ENCODE measurements at places on chromosomes 13 and 19.

- DNase-seq = no peak
Measured at GRCh38 chr13:73079359-73079758, 20.6 kb downstream of the KLF5 start.

GRCh38 chr13:43274881-43275280 lies 251.5 kb downstream of the DNAJC15 start:
- no peak for DNase-seq

DNA sequence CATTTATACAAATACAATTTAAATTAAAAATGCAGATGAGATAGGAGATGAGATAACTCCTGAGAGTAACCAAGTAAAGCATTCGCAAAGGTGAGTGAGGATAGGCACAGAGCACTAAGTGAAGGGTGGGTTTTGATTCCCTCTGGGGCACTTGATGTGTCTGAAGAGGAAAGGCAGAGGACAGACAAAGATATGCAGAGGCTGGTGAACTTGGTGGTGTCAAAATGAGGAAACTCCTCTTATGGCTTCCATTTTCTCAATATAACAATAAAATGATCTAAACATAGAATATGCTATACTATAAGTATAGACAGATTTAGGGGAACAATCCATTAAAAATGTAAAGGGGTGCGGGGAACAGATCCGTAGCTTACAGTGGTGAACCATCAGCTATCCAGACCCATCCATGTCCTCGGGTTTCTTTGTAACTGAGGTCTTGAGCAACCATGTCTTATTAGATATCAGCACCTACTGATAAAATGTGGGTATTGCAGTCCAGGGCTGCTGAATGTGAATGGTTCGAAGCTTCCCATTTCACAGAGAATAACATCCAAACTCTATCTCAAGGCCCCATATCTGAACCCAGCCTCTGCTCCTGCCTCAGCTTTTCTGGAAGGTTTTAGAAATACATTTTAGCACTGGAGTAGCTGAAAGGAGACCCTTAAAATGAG lies 73.9 kb upstream of the SLC10A2 start:
- DNase-seq = peak; percentile 22

DNA sequence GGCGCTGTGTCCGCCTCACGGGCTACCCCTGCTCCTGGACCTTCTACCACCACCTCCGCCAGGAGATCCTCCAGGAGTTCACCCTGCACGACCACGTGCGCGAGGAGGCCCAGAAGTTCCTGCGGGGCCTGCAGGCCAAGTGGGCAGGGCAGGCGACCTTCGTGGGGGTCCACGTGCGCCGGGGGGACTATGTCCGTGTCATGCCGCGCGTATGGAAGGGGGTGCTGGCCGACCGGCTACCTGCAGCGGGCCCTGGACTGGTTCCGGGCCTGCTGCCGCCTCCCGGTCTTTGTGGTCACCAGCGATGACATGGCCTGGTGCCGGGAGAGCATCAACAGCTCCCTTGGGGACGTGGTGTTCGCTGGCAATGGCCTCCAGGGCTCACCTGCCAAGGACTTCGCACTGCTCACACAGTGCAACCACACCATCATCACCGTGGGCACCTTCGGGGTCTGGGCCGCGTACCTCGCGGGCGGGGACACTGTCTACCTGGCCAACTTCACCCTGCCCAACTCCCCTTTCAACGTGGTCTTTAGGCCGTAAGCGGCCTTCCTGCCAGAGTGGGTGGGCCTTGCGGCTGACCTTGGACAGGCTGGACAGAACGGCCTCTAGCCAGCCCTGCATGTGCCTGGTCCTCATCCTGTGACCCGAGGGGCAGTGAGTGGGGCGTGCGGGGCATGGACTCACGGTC lies 7.8 kb upstream of the NTN5 start:
- no peak for DNase-seq

- DNase-seq = no peak
Measured at GRCh38 chr19:39754971-39755370, 17.1 kb upstream of the CLC start.

- no peak for DNase-seq
Measured at GRCh38 chr19:39192846-39193245, 3.9 kb upstream of the NCCRP1 start.

- DNase-seq = no peak
Measured at GRCh38 chr13:62643007-62643483, 1227.4 kb upstream of the PCDH20 start.

DNA sequence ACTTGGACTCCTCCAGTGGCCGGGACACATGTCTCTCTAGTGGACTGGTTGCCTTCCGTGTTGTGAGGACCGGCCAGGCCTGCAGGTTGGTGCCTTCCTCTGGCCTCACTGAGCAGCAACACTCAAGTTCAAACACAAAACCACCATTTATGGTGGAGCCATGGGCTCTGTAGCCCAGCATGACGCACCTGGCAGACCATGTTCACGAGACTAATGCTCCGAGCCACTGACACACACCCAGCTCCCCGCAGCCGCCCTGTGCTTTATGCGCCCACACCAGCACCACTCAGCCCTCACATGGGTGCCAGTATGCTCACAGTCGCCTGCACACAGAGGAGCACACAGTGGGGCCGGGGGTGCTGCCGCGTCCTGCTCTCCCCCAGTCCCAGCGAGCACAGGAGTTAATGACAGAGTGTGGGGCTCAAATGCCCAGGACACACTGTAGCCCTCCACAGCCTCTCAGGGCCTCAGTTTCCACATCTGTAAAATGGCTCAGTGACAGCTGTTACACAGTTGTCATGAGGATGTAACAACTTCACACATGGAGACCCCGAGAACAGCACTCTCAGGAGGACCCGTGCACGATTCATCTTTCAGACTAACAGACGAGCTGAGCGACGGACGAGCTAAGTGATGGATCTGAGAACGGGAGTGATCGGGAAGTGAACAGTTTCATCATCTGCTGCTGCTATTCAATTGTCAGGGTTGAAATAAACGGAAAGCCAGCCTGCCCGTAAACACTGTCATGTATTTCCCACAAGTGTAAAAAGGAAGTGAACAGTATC lies 7.8 kb downstream of the GAS6 start:
- DNase-seq = no peak

GRCh38 chr13:76621705-76622104 lies 264.5 kb downstream of the KCTD12 start:
- no peak for DNase-seq

DNA sequence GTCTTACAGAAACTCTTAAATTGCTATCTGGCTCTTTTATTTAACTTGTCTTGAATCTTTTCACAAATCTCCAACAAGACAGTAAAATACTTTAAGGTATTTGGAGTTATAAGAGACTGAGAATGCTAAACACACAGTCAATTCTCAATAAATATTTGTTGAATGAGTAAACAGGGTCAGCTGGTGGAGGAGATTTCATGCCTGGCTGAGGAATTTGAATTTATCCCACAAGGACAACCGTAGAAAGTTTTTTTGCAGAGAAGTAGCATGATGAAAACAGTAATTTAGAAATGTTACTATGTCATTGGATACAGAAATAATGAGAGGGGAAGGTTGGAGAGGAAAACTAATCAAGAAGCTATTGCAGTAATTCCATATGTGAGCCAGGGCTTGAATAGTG lies 1223.7 kb downstream of the PCDH17 start:
- no peak for DNase-seq

DNA sequence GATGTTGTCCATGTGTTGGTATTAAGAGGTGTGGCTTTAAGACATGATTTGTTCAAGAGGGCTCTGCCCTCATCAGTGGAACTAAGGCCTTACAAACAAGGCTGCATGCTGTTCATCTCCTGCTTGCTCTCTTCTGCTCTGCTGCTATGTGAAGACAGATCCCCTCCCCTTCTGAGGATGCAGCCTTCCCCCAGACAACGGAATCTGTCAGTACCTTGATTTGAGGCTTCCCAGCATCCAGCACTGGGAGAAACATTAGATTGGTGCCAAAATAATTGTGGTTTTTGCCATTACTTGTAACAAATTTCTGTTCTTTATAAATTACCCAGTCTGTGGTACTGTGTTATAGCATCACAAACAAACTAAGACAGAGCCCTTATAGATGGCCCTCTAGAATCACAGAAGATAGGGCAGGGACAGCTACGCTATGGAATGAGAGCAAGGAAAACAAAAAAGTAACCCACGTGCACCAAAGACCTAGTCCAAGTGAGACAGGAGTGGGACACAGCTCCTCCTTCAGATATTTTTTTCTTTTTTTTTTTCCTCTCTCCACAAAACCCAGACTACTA lies 151.5 kb upstream of the RXFP2 start:
- no peak for DNase-seq

DNA sequence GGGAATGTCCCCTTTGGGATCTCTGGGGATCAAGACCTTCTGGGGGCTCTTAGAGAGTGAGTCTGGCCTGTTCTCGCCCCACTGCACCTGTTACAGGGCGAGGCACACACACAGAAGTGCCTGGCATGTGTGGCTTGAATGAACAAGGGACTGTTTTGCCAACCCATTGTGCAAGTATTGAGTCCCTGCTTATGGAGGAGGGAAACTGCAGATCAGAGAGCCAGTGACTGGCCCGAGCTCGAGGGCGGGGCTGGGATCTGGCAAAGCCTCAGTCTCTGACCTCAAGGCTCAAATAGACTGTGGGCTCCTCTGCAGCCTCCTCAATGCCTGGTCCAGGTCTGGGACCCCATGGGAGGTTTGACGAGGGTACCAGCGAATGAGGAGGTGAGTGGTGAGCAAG lies 5.5 kb downstream of the RAVER1 start:
- no peak for DNase-seq

GRCh38 chr19:42198676-42199439 lies 18.6 kb downstream of the DEDD2 start:
- no peak for DNase-seq

DNA sequence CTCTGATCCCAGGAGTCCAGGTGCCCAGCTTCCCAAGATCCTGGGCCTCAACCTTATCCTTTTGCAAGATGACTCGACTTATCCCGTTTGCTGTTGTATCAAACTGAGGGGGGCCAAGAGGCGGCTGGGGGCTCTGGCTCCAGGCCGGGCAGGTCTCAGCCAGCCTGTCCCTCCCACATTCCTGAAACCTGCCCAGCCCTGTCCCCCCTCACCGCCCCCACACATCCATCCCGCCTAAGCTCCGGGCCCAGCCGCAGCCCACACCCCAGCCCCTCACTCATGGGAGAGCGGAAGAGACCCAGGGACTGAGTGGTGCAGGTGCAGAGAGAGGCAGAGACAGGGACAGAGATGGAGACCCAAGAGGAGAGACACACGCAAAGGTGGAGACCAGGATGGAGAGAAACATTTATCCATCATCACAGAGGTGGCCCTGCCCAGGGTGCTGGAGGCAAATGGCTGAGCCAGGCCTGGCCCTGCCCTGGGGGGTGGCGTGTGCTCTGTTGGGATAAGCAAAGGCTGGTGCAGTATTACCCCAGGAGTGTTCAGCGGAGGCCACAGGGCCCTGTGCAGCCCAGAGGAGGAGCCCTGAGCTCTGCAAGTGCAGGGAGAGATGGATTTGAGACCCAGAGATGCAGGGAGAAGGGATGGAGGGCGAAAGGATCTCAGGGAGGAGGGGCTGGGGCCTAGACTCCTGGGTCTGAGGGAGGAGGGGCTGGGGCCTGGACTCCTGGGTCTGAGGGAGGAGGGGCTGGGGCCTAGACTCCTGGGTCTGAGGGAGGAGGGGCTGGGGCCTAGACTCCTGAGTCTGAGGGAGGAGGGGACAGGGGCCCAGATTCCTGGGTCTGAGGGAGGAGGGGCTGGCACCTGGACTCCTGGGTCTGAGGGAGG lies 1.6 kb downstream of the BCAM start:
- DNase-seq = no peak

- DNase-seq = no peak
Measured at GRCh38 chr19:49421039-49421877, 2.0 kb downstream of the PTH2 start.

- no peak for DNase-seq
Measured at GRCh38 chr19:43469160-43469480, 3.7 kb upstream of the LYPD3 start.

DNA sequence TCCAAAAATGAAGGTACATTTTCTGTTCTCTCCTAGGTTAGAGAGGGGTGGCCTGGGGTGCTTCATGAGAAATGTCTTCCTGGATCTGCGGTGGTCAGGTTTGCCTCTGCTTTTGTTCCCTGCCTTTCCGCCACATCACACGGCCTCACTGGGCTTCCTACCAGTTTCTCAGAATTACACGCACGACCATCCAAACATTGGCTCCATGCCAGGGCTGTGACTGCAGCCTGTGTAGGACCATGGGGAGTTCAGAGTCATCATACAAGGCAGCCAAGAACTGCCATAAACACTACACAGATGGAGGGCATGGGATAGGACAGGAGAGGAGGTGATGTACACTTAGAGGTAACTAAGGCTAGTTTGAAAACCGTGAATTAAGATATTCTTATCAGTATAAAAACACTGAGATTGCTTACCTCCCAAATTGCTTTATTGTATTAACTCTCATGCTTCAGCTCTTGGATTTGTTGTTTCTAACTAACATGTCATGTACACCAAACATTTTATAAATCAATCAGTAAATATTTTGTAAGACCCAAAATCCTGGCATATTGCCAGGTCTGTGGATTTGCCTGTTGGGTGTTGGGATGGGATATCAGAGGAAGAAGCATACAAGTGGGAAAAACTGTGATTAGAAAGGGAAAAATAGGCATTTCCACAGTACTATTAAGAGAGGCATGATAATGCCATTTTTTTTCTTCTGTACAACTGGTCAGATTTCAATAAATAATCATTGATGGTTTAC lies 45.2 kb downstream of the CDADC1 start:
- DNase-seq = peak; percentile 75

DNA sequence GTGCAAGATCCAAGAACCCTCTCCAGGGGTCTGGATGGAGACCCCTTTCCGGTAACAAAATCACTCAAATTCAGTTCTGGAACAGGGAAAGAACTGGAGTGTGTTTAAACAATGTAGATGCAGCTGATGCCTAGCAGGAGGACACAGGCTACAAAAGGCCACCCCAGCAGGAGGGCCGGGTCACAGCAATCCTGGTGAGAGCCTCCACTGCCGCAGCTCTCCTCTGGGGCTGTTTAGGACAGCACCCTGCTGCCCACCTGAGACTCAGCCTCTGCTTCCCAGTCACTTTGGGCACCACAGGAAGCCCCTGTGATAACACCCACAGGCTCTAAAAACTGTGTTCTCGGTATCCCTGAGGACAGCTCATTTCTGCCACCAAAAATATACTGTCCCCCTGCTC lies 318.7 kb upstream of the NBEA start:
- DNase-seq = no peak

- DNase-seq = no peak
Measured at GRCh38 chr13:44437356-44438233, 64.0 kb downstream of the SERP2 start.

DNA sequence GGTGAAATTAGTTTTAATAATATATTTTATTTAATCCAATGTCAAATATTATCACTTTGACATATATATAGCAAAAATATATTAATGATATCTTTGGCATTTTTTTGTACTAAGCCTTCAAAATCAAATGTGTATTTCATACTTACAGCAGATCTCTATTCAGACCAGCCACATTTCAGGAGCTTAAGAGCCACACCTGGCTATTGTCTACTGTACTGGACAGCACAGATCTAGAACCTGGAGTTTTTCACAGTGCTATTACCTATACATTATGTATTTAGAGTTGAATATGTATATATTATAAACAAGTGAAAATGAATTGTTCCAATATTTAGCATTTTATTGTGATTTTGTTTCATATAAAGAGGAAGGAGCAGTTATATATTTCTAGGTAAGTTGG lies 486.3 kb downstream of the DIAPH3 start:
- DNase-seq = no peak

All from Ammon's horn (tissue), 1 donor.